Endodermal cell (in vitro differentiated cells): ENCODE measurements at places on chromosomes 13 and 19. TPM values are rescaled to one million over a fixed set of nuclear protein-coding genes. Genes with fewer than 3 reads are reported as not detected.

The WDR88 gene
- not detected in 2 replicates for total RNA-seq

The KIR2DL1 gene
- not detected in 3 replicates for total RNA-seq

The SYT5 gene
- total RNA-seq, result 0.23 TPM in 1 of 3 replicates, not detected in the others

The FXYD5 gene
- 29.6 and 35.4 TPM in 2 replicates for total RNA-seq

The CALR3 gene
- 0.25 TPM in 1 of 2 replicates, not detected in the other for total RNA-seq

The SMIM44 gene
- not detected in 3 replicates for total RNA-seq

The RNF225 gene
- 0.38 to 0.82 TPM (median 0.80 TPM) in 3 replicates for total RNA-seq

The PEG3 gene
- total RNA-seq, result not detected in 2 replicates

The ZNF726 gene
- total RNA-seq, result not detected in 3 replicates

The IQCN gene
- total RNA-seq, result 3.0 to 4.3 TPM (median 3.3 TPM) in 3 replicates

The RYR1 gene
- total RNA-seq, result 1.5 and 3.3 TPM in 2 replicates

The IGSF23 gene
- not detected in 3 replicates for total RNA-seq

The PTGER1 gene
- total RNA-seq, result 0.63 to 1.1 TPM (median 1.0 TPM) in 3 replicates

The CYP4F12 gene
- not detected in 2 replicates for total RNA-seq

The ZNF546 gene
- total RNA-seq, result 2.1 and 2.5 TPM in 2 replicates

The C1QTNF9B gene
- total RNA-seq, result not detected in 3 replicates

The PTH2 gene
- total RNA-seq, result not detected in 3 replicates

The TUBA3C gene
- not detected in 2 replicates for total RNA-seq

The ZNF418 gene
- total RNA-seq, result 21.5 to 31.5 TPM (median 29.6 TPM) in 3 replicates

The CATSPERD gene
- not detected in 3 replicates for total RNA-seq

The LILRB5 gene
- total RNA-seq, result not detected in 2 replicates

The ZNF790 gene
- total RNA-seq, result 7.3 TPM in 2 replicates

The ZNF580 gene
- total RNA-seq, result 24.4 and 27.3 TPM in 2 replicates

The CAMSAP3 gene
- total RNA-seq, result 30.9 to 65.9 TPM (median 65.5 TPM) in 3 replicates

The SYNE4 gene
- 19.3 to 27.0 TPM (median 23.8 TPM) in 3 replicates for total RNA-seq

The KLHL1 gene
- total RNA-seq, result 0.05 TPM in 1 of 2 replicates, not detected in the other

The ZNF540 gene
- total RNA-seq, result not detected in 3 replicates

The MEIS3 gene
- total RNA-seq, result 125 and 132 TPM in 2 replicates

The HCST gene
- total RNA-seq, result 0.61 and 1.3 TPM in 2 replicates

The FUT6 gene
- total RNA-seq, result not detected in 2 replicates

The SIGLEC14 gene
- total RNA-seq, result not detected in 3 replicates

The NLRP5 gene
- total RNA-seq, result not detected in 3 replicates

The SSC5D gene
- 1.2 and 1.4 TPM in 2 replicates for total RNA-seq

The PABPC3 gene
- total RNA-seq, result 0.35 and 0.38 TPM in 2 replicates

The ACER1 gene
- total RNA-seq, result not detected in 3 replicates

The C19orf47 gene
- total RNA-seq, result 15.1 and 15.6 TPM in 2 replicates

The CABP5 gene
- total RNA-seq, result not detected in 2 replicates

The KCNRG gene
- total RNA-seq, result 0.55 to 0.96 TPM (median 0.62 TPM) in 3 replicates

The LCP1 gene
- total RNA-seq, result 16.8 and 17.5 TPM in 2 replicates

The CASP14 gene
- not detected in 2 replicates for total RNA-seq

The PLK5 gene
- total RNA-seq, result not detected in 3 replicates

The CGB8 gene
- not detected in 3 replicates for total RNA-seq

The OPA3 gene
- 8.2 to 13.0 TPM (median 12.9 TPM) in 3 replicates for total RNA-seq

The NLRP12 gene
- total RNA-seq, result 0.20 to 0.56 TPM (median 0.23 TPM) in 3 replicates

The SIGLEC10 gene
- total RNA-seq, result not detected in 3 replicates

The SGTA gene
- total RNA-seq, result 72.8 and 73.9 TPM in 2 replicates

The TTC9B gene
- not detected in 3 replicates for total RNA-seq

The KANK2 gene
- 24.2 to 78.7 TPM (median 74.2 TPM) in 3 replicates for total RNA-seq
